Smooth muscle cell of the umbilical artery (primary cell): ENCODE measurements at places on chromosomes 3 and 15. TPM values are rescaled to one million over a fixed set of nuclear protein-coding genes. Genes with fewer than 3 reads are reported as not detected.

The ADPRH gene
- 1.8 and 6.1 TPM in 2 replicates for total RNA-seq

The LRRC34 gene
- 0.59 and 1.8 TPM in 2 replicates for total RNA-seq

The FANCD2OS gene
- total RNA-seq: not detected in 2 replicates

The IL5RA gene
- total RNA-seq: not detected in 2 replicates

The CFAP100 gene
- not detected in 2 replicates for total RNA-seq

The ABHD2 gene
- total RNA-seq: 25.8 and 76.3 TPM in 2 replicates

The PSTPIP1 gene
- total RNA-seq: not detected in 2 replicates

The P2RY1 gene
- total RNA-seq: 0.59 and 0.88 TPM in 2 replicates

The TEX55 gene
- not detected in 2 replicates for total RNA-seq

The DNASE1L3 gene
- total RNA-seq: not detected in 2 replicates

The ISLR gene
- 5.3 and 10.4 TPM in 2 replicates for total RNA-seq

The HHATL gene
- not detected in 2 replicates for total RNA-seq

The CNTN4 gene
- 0.59 TPM in 1 of 2 replicates, not detected in the other for total RNA-seq

The CACNA2D3 gene
- 0.05 TPM in 1 of 2 replicates, not detected in the other for total RNA-seq

The STAC gene
- total RNA-seq: 0.30 and 0.88 TPM in 2 replicates

The HTR3E gene
- not detected in 2 replicates for total RNA-seq

The PTX3 gene
- total RNA-seq: 287 and 687 TPM in 2 replicates

The DNAJC17 gene
- total RNA-seq: 7.7 and 27.2 TPM in 2 replicates

The CSPG4 gene
- total RNA-seq: 63.0 and 213 TPM in 2 replicates

The CPEB1 gene
- total RNA-seq: 7.5 and 20.8 TPM in 2 replicates

The ACVR2B gene
- total RNA-seq: 2.2 and 2.4 TPM in 2 replicates

The CLSTN2 gene
- 2.4 and 5.9 TPM in 2 replicates for total RNA-seq

The TMEM41A gene
- total RNA-seq: 9.5 and 13.4 TPM in 2 replicates

The SLC41A3 gene
- total RNA-seq: 43.7 and 53.7 TPM in 2 replicates

The GOLGA8Q gene
- total RNA-seq: 1.8 and 3.5 TPM in 2 replicates

The TRIM42 gene
- not detected in 2 replicates for total RNA-seq

The GOLGA6L9 gene
- 3.3 and 3.6 TPM in 2 replicates for total RNA-seq

The KCNAB1 gene
- under 0.01 and 3.5 TPM in 2 replicates for total RNA-seq

The SST gene
- not detected in 2 replicates for total RNA-seq

The LRRC15 gene
- 2.2 and 2.4 TPM in 2 replicates for total RNA-seq

The LARP6 gene
- total RNA-seq: 77.5 and 104 TPM in 2 replicates

The GCNT3 gene
- under 0.01 and 0.09 TPM in 2 replicates for total RNA-seq

The TGM4 gene
- total RNA-seq: not detected in 2 replicates

The CPN2 gene
- total RNA-seq: not detected in 2 replicates

The DNAJC19 gene
- 15.5 and 25.5 TPM in 2 replicates for total RNA-seq

The TMEM207 gene
- not detected in 2 replicates for total RNA-seq

The FETUB gene
- not detected in 2 replicates for total RNA-seq

The CAV3 gene
- not detected in 2 replicates for total RNA-seq

The RBPMS2 gene
- total RNA-seq: not detected in 2 replicates

The SKOR1 gene
- 0.09 TPM in 1 of 2 replicates, not detected in the other for total RNA-seq

The KLHL6 gene
- under 0.01 TPM in 2 replicates for total RNA-seq

The NOX5 gene
- 0.30 and 0.65 TPM in 2 replicates for total RNA-seq

The THUMPD3 gene
- 53.4 and 61.3 TPM in 2 replicates for total RNA-seq

The CHL1 gene
- not detected in 2 replicates for total RNA-seq

The STRIT1 gene
- not detected in 2 replicates for total RNA-seq

The FGD5 gene
- total RNA-seq: 0.23 and 0.59 TPM in 2 replicates

The TRAT1 gene
- total RNA-seq: not detected in 2 replicates

The TMEM202 gene
- total RNA-seq: not detected in 2 replicates

The CAMK2N2 gene
- total RNA-seq: 0.37 TPM in 1 of 2 replicates, not detected in the other

The NRROS gene
- total RNA-seq: 0.30 and 1.2 TPM in 2 replicates

The CYP8B1 gene
- total RNA-seq: not detected in 2 replicates
